Activated CD4-positive, alpha-beta memory T cell treated with anti-CD3 and anti-CD28 coated beads for 36 hours (primary cell): ENCODE measurements at places on chromosomes 12 and 14.

- DNase-seq = no peak
Measured at GRCh38 chr12:97293541-97293940, 169.1 kb upstream of the RMST start.

- no peak for DNase-seq
Measured at GRCh38 chr14:23580948-23581281, 2.3 kb upstream of the JPH4 start.

DNA sequence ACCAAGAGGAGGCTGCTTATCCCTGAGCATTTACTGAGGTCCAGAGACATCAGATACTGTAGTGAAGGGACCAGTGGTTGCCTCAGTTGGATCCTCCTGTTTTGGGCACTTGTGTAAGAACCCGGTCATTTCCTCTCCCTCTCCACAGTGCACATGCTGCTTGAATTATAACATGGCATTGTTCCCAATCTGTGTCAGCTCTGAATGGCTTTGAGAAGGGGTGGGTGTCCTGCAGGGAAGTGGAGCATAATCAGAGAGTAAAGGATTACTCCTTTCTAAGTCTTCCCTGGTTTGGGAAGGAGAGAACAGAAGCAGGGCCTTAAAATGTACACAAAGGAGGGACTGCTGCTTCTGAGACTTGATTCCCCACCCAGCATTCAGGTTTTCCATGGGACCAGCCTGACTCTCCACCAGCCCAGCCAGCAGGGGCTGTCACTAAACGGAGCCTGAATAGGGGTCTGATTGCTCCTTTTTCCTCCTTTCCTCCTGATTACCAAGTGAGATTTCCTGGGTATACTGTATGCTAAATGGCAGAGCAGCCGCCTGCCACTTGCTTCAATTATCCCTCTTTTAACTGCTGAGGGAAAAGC, 78.4 kb downstream of the NRXN3 start:
- no peak for DNase-seq

GRCh38 chr12:68790081-68790951, 17.7 kb upstream of the MDM2 start:
- no peak for DNase-seq

- DNase-seq = no peak
Measured at GRCh38 chr12:20210621-20211215, 157.6 kb upstream of the PDE3A start.

- no peak for DNase-seq
Measured at GRCh38 chr14:101480022-101480746, 81.1 kb upstream of the DIO3 start.

GRCh38 chr12:111467857-111468241, 62.1 kb downstream of the SH2B3 start:
- DNase-seq = no peak

- no peak for DNase-seq
Measured at GRCh38 chr12:6934110-6934509, 6.4 kb downstream of the ATN1 start.

DNA sequence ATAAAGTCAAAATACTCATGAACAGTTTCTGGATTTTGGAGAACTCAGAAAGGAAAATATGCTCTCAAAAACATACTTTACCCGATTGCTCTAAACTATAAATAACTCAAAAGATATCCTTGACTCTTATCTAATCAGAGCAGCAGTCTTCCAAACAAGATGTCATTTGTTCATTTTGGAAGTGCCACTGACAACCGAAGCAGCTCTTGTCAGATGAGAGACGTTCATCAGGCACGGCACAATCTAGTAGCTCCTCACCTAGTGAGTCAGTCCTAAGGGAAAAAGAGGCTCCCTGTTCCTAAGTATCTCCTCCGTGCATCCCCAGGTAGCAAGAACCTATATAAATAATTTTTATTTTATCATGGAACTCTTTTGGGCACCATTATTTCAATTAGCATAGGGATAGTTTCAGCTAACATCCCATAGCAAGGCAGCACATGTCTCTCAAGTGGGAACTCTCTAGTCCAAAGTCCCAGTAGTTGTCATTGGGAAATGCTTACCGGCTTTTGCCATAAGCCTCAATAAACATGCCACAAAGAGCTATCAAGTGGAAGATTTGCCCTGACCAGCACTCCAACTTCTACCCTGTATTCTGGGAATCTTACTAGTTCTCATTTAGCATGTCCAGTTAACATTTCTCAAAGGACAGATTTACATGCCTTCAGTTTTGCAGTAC, 14.1 kb upstream of the TMEM263 start:
- no peak for DNase-seq

DNA sequence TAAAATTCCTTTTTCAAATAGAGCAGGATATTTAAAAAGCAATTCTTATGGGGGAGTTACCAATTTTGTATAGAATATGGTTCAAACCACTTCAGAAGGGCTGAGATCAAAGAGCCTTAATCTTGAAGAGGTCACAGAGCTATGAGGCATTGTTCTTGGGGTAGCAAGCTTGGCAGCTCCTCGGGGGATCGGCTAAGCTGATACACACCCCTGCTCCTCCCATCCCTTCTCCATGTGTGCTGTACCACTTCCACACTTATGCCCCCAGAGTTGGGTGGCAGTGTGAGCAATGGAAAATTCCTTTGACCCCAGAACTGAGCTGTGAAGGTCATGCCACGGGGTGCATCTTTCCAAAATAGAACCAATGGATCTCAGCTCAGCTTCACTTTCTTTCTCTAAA, 15.0 kb upstream of the TMEM30B start:
- DNase-seq = no peak

DNA sequence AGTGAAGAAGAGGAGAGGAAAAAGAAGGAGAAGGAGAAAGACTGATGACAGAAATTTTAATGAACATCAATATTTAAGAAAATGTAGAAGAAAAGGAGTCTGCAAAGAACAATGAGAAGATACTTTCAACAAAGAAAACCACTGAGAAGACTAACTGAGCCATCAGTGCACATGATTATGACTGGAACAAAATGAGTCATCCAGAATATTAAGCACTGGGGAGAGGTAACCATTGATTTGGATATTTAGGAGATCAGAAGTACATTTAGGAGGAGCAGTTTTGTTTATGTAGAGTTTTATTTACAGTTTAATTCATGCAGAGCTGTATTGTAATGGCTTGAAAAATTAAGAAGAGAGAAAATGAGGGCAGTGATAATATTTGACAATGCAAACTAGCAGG, 159.1 kb downstream of the C12orf50 start:
- DNase-seq = no peak

- no peak for DNase-seq
Measured at GRCh38 chr14:67423424-67423823, 11.5 kb upstream of the PLEK2 start.

GRCh38 chr12:88448337-88448915, 131.8 kb downstream of the KITLG start:
- no peak for DNase-seq

- DNase-seq = no peak
Measured at GRCh38 chr12:87491089-87491488, 538.1 kb downstream of the C12orf50 start.

DNA sequence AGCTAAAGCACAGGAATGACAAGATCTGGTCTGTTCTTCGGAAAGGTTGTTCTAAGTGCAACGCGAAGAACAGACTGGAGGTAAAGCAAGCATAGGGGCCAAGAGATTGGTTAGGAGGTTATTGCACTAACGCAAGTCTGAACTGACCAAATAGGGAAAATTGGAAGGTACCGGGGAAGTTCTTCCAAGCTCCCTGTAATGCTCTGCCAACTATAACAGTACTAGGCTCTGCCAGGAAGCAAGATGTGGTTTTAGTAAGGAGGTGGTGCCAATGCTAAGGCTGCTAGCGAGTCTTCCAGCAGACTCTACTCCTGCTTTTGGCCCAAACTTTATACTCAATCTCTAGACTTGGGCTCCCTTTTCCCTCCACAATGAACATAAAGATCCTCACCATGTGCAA, 138.6 kb downstream of the PAWR start:
- no peak for DNase-seq

- DNase-seq = no peak
Measured at GRCh38 chr12:47777741-47778558, 4.9 kb downstream of the SLC48A1 start.

DNA sequence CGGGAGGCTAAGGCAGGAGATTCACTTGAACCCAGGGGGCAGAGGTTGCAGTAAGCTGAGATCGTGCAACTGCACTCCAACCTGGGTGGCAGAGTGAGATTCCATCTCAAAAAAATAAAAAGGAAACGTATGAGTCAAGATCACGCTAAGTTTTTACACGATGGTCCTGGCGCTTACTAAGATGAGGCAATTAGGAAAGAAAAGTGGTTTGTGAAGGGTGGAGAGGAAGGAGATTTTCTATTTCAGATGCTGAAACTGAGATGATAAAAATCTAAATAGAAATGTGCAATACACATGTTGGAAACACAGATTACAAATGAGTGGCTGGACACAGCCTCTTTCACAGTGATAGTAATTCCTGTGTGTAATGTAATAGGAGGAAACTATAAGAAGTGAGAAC, 63.2 kb downstream of the KDM5A start:
- DNase-seq = no peak

DNA sequence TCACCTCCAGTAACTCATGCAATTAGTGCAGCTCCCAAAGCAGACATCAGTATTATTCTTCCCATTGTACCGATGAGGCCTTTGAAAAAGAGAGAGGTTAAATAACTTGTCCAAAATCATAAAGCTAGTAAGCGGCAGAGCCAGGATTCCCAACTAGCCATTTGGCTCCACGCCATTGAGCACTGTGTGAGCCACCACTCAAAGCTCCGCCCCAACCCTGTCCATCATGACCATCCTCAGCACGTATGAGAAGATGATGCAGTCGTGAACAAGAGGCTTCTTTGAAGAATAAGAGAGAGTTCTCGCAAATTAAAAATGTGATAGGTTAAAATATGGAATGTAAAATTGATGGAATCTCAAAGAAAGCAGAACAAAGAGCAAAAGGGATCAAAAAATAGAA, 14.6 kb downstream of the CLMN start:
- DNase-seq = no peak

DNA sequence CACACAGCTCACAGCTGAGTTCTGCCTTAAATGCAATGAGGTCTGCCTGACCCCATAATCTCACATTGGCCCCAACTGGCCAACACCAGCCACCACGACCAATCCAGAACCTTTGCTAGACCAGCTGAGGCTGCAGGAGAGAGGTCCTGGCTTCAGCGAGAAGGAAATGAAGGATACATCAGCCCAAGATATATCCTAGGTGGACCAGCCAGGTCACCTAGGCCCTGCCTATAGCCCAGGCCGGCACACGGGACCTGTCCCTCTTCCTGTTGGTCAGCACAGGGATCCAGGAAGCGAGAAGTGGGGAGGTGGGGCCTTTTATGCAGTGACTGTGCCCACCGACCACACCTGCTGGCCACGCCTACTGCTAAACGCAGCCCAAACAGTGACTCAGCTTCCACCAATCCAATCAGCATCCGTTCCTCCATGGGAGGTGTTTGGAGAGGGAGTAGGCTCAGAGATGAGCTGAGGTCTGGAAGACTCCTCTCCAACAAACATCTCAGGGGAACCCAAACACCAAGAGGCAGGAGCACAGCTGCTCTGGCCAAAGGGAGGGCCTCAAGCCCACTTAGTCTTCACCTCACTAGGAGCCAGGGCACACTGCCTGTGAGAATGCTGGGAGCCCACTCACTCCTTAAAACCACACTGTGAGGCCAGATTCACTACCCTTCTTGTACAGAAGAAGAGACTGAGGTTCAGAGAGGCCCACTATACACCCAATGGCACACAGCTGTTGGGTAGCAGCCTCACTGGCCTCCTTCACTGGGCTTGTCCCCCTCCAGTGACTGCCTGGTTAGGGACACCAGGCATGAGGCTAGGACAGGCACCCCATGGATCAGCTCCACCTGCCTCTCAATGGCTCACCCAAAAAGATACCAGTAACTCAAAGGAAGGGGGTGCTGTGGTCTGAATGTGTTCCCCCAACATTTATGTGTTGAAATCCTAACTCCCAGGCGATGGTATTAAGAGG, 51.3 kb upstream of the PPP2R5C start:
- DNase-seq = no peak

DNA sequence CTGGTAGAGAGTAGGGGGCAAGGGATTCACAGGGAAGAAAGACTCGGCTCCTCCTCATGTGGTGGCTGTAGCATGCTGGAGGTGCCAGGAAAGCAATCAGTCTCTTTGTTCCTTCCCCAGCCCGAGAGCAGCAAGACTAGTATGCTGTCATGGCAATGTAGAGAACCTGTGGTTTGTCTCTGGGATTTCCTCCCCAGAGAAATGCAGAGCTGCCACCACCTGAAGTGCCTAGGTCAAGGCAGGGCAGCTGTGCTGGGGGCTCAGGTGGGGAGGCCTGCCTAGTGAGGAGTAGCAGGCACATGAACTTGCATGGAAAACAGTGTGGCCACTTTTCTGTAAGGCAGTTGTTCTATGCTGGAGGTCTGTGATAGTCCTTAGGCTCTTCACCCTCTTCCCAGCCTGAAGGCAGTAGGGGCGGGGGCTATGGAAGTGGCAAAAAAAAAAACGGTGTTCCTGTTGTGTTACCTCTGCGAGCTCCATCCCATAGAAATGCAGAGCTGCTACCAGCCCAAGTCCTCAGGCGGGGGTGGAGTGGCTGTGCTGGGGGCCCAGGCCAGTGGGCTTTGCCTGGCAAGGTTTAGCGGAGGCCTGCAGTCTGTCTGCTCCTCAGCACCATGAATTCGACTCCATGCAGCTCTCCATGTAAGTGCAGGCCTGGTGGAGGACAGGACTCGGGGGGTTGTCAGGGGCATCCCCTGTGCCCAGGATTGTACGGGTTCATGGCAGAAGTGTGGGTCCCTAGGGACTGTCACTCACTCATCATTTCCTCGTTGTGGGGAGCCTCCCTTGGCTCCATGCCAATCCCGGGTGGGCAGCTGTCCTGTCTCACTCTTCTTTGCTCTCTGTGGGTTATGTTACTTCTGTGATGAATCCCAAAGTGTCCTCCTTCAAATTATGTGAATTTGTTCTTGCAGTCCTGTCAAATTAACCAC, 4.1 kb upstream of the CLEC4D start:
- DNase-seq = no peak

DNA sequence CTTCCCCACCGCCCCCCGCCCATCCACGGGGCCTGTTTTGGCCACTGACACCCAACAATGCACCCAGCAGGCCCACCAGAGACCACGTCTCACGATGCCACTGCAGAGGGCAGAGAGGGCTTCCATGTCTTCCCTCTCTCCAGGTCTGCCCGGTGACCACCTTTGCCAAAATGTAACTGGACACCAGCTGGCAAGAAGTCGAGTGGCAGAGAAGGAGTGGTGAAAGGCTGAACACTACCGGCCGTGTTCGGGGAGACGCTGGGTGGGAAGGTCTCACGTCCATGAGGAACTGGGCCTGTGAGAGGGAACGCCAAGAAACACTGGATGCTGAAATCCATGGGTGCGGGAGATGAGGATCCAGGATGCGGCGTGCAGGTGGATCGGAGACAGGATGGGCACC, 308.2 kb downstream of the ADGRD1 start:
- no peak for DNase-seq

DNA sequence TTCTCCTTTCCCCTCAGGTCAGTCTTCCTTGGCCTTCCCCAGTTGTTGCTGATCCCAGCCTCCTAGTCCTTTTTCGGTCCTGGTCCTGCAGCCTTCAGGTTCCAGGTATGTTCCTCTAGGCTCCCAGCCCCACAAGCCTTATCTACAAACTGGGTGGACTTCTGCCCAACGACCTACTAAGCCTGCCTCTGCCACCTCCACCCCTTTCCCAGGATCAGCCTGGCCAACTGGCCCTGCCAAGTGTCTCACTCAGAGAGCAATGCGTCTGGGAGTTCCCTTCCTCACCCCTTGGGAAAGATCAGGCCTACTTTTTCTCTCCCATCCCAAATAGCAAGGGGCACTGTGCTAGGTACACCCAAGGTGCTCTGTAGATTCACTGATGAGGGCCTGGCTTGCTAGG, at the start of gene SERPINA12:
Gene SERPINA12 (minus strand): TSS at position 114 of the 400 bp plus-strand sequence. CDS start 11,072 bp downstream, outside the sequence.
- no peak for DNase-seq

- no peak for DNase-seq
Measured at GRCh38 chr12:116210762-116211161, 66.7 kb downstream of the MED13L start.
